ENCODE measurements at places on chromosomes 13 and 19.

GRCh38 chr13:107788464-107789165 is 426.7 kb downstream of the LIG4 start:
- no peak for ATAC-seq

DNA sequence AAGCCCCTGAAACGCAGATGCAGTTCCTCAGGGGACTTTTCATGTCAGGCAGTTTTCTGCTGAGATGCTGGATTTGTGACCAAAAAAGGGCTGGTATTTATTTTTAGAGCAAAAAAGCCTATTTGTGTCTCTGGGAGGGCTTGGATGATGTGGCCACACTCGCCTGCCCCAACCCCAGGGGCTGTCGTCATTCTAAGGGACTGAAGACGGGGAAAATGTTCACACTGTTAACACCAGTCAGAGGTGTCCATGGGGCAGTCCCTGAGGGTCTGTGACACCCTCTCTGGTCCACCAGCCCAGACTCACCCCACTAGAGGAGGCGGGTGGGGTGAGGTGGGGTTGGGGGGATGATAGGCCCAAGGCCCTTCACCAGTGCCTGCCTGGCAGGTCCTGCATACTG is 15.9 kb upstream of the EPHX3 start:
- ATAC-seq = no peak

DNA sequence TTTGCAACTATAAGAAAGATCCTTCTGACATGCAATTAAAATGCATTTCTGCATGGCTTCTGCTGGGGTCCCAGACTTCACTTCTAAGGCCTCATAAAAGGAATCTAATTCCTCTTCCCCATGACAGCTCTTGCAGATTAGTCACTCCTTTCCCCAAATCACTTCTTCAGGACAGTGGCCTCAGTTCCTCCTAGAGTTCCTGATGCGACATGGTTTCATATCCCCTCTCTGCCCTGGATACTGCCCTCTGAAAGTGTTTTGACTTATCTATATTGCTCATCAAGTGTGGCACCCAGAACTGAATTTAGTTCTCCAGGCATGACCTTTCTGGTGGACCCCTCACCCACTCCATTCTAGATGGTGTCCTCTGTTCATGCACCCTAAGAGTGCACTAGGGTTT is 238.1 kb downstream of the FOXO1 start:
- no peak for ATAC-seq

- no peak for ATAC-seq
These were observed 12.1 kb upstream of the ANGPTL8 start for GRCh38 chr19:11227195-11227886.

DNA sequence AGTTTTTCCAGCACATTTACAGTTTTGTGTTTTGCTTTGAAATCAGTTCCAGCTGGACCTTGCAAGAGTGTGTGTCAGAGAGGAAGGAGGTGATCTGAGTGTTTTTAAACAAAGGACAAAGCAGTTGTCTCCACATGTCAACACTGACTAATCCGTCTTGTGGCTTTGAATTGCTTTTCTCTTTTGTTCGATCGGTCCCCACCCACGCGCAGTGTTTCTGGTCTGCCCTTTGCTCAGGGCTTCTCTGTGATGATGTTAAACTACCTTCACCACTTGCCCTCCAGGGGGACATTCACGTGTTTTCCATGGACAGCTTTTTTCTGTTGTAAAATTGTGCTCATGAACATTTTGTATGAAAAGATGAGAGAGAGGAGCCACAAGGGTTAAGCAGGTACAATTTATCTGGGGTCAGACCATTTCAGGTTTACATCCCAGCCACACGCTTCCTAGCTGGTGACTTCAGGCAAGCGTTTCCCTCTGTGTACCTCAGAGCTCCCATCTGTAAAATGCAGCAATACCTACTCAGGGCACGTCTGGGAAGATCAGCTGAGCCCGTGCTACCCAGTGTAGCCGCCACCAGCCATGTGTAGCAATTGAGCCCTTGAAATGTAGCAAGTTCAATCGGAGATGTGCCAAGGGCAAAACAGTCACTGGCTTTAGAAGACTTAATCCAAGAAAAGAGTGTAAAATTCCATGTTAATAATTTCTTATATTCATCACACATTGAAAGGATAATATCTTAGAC is 13.5 kb upstream of the PLA2G4C start:
- ATAC-seq = peak; percentile 79

DNA sequence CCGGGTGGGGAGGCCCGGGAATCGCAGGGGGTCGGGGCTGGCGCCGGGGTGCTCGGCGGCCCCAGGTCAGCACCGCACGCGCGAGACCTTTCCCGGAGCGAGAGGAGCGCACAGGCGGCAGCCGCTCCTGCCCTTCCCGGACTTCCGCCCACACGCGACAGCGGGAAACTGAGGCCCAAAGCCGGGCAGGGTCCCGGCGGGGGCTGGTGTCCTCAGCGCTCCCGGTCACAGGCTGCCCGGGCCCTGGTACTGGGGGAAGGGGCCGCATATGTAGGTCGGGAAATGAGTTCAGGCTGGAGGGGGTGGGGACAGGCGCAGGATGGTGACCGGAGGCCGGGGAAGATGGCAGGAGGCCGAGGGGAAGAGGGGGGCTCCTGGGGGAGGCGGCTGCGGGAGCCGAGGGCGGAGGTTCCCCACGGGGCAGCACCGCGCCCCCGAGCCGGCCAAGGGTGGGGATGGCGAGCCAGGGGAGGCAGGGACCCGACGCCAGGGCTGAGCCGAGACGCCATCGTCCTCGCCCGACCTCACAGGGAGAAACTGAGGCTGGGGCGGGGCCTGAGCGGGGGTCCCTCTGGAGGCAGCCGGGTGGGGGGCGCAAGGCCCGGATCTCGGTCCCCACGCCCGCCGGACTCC is 662 bp downstream of the CBARP start:
- ATAC-seq = no peak

GRCh38 chr13:26727633-26728032 is 33.0 kb downstream of the GPR12 start:
- ATAC-seq = peak; percentile 81

GRCh38 chr19:49766930-49767299 is at the start of gene AP2A1:
AP2A1 (plus strand) TSS chr19:49767001; CDS start chr19:49767134, 133 bp downstream.
- ATAC-seq = no peak

DNA sequence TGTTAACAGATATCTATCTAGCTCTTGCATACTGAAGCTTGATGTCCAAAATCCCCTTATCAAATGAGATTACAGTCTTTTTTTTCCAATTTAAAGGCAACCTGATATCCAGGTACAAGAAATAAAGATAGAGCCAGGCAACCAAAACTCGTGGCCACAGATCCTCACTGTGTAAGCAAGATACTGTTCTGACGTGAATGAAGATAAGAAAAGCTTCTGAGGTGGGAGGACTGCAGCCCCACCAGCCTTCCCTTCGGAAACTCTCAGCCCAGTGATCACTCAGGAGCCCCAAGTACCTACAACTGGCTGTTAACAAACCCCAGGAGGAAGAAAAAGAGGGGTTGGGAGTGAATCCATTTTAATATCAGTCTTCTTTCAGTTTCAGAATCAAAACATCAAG is 191.6 kb downstream of the EFNB2 start:
- no peak for ATAC-seq

- ATAC-seq = no peak
These were observed 12.2 kb upstream of the SLC7A9 start for GRCh38 chr19:32881766-32882165.

DNA sequence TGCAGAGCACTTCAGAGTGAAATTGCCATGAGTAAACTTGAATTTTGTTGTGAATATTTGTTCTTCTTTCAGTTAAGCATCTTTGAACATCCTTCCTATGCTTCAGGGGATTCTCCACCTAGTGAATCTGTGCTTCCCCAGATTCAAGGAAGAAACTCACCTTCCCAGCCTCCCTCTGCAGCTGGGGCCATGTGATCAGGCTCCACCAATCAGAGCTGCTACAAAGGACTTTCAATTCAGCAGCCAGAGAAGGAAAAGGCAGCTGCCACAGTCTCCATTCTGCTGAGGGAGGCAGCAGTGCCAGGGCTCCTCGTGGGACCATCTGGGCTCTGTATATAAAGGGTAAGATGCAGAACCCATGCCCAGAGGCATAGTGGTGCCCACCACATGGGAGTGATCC is 89.7 kb upstream of the SIAH3 start:
- no peak for ATAC-seq

DNA sequence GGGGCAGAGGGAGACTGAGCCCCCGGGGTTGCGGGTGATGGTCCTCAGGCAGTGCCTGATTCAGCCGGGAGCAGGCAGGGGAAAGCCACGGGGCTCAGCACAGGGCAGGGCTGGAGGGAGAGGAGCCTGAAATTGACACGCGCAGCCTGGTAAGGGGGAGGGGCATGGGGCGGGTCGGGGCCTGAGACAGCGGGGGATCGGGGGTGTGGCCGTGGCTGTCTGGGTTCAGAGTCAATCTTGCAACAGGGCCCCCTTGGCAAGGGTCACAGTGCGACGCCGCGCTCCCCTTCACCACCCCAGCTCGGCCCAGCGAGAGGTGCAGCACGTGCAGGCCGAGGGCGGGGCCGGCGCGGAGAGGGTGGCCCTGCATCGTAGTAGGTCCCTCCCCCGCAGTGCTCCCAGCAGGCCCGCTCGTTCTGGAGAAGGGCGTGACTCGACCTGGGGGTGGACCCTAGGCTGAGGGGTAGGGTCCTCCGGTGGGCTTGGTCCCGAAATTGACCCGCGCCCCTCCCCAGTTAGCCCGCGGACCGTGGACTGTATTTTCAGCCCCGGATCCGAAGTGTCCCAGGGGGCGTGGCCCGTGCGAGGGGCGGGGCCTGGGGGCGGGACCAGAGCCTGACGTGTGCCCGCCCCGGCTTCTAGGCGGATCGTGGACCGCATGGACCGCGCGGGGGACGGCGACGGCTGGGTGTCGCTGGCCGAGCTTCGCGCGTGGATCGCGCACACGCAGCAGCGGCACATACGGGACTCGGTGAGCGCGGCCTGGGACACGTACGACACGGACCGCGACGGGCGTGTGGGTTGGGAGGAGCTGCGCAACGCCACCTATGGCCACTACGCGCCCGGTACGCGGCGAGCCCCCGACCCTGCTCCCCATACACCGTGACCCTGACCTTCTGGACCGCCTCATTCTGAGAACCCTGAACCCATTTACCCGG is 6.0 kb downstream of the RCN3 start:
- peak; percentile 87 for ATAC-seq

- no peak for ATAC-seq
These were observed 96.5 kb downstream of the DHRS12 start for GRCh38 chr13:51707461-51707860.

GRCh38 chr13:20570517-20570916 is 3.6 kb downstream of the IFT88 start:
- no peak for ATAC-seq

DNA sequence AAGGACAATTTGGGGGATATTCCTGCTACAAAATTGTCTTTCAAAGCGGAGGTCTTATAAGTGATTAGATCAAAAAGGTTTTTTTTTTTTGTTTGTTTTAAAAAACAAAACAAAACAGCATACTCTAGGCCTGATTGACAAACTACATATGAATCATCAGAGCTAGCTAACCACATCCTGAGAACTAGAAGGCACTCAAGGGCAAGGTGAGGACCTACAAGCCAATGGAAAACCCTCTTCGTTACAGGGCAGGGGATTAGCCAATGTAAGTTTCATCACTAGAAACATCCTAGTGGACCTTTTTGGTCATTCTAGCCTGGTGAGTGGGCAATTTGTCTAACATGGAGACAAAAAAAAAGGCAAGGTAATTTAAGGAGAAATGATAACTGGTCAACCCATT is 428.6 kb downstream of the RFC3 start:
- no peak for ATAC-seq

DNA sequence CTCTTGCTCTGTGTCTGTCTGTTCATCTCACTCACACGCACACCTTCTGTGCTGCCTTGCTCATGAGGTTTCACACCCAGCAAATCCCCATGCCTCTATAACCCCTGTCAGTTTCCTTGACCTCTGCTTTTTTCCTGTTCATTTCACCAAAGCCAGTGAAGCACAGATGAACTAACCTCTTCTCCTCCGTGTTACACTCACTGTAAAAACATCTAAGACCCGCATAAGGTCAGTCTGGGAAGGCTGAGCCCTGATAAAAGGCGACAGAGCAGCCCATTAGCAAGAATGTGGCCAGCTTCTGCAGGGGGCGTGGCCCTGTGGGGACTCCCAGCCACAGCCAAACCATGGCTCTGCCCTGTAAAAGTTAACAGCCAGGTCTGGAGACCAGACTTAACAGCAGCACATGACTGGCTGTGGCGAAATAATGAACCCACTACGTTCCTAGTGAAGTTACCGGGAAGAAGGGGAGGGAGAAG is 42.8 kb upstream of the NPAS1 start:
- ATAC-seq = no peak

- ATAC-seq = no peak
These were observed 11.1 kb downstream of the PALM start for GRCh38 chr19:719636-720344.

- no peak for ATAC-seq
These were observed 137.9 kb downstream of the TM9SF2 start for GRCh38 chr13:99639126-99639525.

DNA sequence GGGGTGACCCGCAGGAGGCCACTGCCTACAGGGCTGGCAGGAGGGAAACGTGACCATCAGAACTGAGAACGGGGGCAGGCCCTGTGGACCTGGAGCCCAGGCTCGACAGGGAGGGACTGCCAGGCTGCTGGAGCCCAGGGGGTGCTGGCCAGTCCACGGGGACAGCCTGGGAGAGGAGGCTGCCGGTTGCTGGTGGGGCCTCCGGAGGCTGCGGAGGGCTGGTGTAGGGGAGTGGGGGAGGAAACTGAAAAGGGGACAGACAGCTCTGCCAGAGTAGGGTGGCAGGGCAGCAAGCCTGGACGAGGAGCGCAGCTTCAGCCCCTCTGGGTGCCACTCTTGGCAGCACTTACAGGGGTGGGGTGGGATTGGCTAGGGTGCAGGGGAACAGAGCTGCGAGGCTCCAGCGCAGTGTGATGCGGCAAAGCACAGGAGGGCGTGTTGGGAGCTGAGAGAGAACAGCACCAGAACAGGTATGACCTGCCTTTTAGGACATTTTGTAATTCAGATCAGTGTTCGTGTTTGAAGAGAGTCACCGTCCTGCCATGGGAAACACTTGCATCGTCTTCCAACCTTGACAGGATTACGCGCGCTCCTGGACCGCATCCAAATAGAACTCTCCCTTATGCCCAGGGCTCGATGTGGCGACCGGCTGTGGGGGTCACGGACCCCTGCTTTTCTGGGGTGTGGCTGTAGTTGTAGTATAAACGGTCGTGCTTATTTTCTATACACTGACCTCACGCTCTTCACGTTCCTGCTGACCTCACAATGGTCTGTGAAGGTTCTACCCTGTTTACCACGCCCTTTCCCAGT is 19.9 kb upstream of the ARHGEF7 start:
- ATAC-seq = peak; percentile 85

DNA sequence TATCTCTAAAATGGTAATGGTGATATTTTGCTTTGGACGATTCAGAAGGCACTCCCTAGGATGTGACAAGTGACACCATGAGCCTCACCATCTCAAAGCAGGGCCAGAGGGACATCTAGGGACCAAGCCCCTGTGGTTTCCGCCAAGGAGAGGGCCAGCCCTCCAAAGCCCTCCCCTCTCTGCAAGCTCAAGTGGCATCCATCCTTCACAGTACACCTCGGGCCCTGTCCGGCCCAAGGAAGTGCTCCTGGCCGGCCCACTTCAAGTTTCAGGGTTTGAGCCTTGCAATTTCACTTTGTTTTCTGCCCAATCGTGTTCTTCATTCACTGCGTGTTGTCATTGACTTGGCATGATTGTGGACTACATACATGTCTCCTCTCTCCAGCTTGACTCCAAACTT is 82.5 kb downstream of the TSHZ3 start:
- no peak for ATAC-seq

Measured in esophagus mucosa (tissue), 1 donor.